KG1 (cell line): ENCODE measurements at places on chromosomes 6 and 20.

DNA sequence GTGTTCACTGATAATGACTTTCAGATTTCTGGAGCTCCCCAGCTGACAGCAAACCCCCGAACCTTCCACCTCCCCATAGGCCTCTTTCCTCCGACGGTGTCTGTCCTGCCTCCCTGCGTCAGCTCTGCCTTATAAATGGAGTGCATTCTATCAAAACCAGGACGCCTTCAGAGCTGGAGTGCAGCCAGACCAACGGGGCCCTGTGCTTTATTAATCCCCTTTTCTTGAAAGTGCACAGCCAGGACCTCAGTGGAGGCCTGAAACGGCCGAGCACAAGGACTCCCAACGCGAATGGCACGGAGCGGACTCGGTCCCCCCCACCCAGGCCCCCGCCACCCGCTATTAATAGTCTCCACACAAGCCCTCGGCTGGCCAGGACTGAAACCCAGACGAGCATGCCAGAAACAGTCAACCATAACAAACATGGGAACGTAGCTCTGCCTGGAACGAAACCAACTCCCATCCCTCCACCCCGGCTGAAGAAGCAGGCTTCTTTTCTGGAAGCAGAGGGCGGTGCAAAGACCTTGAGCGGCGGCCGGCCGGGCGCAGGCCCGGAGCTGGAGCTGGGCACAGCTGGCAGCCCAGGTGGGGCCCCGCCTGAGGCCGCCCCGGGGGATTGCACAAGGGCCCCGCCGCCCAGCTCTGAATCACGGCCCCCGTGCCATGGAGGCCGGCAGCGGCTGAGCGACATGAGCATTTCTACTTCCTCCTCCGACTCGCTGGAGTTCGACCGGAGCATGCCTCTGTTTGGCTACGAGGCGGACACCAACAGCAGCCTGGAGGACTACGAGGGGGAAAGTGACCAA is 42.3 kb upstream of the NAA20 start:
- no peak for DNase-seq

GRCh38 chr6:21102201-21102600 is 491.4 kb upstream of the SOX4 start:
- DNase-seq: no peak

- no peak for DNase-seq
These were observed 57.8 kb downstream of the CDK5RAP1 start for GRCh38 chr20:33343521-33343920.

- DNase-seq: no peak
These were observed 59.4 kb downstream of the PYGB start for GRCh38 chr20:25306991-25307903.

GRCh38 chr20:824490-824889 is 9.0 kb upstream of the FAM110A start:
- DNase-seq: no peak

- no peak for DNase-seq
These were observed 30.4 kb downstream of the KCNB1 start for GRCh38 chr20:49452011-49452482.

GRCh38 chr6:154606457-154606856 is 96.0 kb upstream of the CNKSR3 start:
- DNase-seq: no peak

- no peak for DNase-seq
These were observed 130.8 kb upstream of the TNFAIP3 start for GRCh38 chr6:137736048-137736818.

GRCh38 chr20:17917832-17918618 is 50.6 kb downstream of the SNX5 start:
- DNase-seq: no peak

DNA sequence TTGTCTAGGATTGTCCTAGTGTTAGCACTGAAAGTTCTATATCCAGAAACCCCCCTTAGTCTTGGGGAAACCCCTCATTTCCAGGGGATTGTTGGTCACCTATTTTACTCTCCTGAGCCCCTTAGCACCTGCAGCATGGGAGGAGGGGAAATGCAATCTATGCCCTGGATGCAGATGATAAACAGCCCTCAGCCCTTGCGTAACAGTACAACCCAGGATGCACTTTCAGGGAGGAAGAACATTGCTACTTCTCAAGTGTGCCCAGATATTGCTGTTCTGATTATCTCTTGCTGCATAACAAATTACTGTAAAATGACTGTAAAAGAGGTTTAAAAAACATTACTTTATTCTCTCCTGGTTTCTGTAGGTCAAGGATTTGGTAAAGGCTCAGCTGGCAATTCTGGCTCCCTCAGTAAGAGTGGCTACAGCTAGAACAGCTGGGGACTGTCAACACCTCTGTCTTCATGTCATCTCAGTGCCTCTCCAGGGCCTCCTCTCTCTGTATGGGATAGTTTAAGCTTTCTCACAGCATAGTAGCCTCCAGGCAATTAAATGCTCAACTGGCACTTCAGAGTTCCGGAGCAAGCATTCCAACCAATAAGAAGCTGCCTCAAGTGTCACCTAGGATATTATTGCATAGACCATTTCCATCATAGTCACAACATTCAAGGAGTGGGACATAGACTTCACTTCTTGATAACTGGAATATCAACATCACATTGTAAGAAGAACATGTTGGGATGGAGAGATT is 117.8 kb upstream of the FOXO3 start:
- DNase-seq: no peak

DNA sequence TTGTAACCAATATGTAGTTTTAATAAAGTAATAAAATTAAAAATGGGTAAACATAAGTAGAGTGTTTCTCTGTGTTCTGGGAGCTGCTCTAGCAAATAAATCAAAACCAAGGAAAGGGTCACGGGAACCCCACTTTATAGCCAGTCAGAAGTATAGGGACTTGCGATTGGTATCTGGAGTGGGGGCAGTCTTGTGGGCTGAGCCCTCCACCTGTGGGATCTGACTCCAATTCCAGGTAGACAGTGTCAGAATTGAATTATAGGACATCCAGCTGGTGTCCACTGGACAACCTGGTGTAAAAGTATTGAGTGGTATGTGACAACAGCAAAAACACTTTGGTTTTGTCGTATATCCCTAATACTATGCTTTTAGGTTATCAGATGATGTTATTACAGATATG is 14.5 kb downstream of the SOD2 start:
- DNase-seq: no peak
